Fibroblast of skin of right quadriceps (primary cell): ENCODE measurements at places on chromosomes 6 and 20.

GRCh38 chr6:170153436-170154319 is 137.2 kb downstream of the DLL1 start:
- no peak for DNase-seq

DNA sequence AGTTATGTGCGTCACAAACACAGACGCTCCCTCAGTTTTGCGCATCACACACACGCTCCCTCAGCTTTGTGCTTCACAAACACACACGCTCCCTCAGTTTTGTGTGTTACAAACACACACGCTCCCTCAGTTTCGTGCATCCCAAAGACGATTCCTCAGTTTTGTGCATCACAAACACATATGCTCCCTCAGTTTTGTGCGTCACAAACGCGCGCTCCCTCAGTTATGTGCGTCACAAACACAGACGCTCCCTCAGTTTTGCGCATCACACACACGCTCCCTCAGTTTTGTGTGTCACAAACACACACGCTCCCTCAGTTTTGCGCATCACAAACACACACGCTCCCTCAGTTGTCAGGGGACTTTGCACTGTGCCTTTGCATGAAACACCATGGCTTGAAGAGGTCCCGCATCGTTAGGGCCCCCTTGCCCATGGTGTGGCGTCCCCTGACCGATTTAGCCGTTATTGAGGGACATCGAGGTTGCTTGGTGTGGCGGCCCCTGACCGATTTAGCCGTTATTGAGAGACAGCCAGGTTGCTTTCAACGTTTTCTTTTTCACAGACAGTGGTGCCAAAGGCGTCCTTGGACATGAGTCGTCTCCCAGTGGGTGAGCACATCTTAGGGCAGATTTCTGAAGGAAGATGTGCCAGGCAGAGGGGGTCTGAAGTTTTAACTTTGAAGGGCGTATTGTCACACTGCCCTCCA is 28.1 kb upstream of the MYT1 start:
- DNase-seq = no peak

- DNase-seq = no peak
These were observed 28.3 kb upstream of the GRIK2 start for GRCh38 chr6:101365181-101365580.

- DNase-seq = no peak
These were observed 129.9 kb downstream of the EYA2 start for GRCh38 chr20:47024461-47024937.

GRCh38 chr6:127879685-127880084 is 21.2 kb downstream of the THEMIS start:
- no peak for DNase-seq

DNA sequence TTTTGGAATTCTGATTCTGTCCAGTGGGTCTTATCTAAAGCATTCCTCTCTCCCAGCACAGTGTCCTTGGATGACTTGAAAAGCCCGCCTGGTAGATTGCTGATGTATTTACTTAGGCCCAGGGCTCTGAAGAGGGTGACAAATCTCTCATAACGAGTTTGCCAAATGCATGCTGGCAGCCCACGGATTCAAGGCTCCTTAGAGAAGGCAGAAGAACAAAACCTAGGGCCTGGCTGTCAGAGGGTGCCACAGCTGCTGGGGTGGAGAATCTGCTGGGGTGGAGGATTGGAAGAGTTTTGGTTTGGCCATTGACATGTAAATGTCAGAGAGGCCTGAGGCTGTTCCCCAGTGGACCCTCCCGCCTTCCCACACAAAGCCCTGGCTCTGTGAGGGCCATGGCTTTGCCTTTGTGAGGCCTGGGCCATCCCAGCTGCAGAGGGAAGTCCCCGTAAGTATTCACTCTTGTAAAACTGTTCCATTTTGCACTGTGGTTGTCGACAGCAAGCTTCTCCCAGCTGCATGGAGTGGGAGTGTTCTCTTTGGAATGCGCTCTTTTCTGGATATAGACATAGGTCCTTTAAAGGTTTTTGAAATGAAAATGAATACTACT is 50.3 kb downstream of the ANKRD6 start:
- DNase-seq = peak; percentile 5

DNA sequence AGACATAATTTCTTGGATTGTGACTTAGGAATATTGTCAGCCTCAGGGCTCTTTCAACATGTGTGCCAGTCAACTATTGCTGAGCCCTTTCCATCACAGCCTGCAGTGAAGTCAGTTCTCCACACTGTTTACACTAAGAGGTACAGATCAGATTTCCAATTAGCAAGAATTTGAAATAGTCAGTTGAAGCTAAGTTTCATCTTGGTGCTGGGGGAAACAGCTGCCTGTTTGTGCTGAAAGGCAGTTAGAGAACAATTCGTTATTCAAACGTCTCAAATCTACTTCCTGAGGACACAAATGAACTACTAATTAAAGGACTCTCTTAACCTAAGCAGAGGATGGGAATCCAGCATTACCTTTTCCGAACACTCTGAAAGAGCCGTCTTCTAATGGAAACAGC is 25.9 kb downstream of the ADGRF1 start:
- DNase-seq = no peak

DNA sequence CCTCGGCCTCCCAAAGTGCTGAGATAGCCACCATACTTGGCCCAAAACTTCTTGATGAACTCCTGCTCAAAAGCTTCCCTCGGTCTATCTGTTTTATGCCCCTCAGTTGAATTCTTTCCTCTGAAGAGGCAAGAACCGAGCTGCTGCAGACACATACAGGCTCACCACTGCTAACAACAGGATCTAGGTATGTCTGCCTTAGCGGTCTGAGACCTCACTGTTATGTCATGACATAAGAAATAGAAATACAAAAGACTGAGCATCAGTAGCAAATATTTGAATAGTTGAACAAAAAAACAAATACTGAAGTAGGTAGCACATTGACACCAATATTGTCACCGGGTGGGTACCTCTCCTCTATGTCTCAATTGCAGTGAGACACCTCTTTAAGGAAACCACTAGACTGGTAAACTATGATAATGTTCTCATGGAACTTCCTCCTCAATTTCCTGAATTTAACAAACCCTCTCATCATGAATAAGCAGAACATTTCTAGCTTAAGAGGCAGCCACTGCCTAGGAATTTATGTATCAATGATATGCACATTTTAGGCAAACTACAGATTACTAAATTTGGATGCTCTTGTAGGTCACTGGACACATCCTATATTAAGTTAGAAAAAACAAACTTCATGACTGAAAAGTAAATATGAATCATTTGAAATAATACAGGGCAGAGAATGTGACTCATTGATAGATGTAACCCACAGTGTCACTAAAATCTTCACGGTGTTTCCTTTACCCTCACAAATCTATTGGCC is 9.4 kb upstream of the STXBP5 start:
- DNase-seq = peak; percentile 31

- DNase-seq = no peak
These were observed 13.2 kb downstream of the CPNE5 start for GRCh38 chr6:36825994-36826393.

DNA sequence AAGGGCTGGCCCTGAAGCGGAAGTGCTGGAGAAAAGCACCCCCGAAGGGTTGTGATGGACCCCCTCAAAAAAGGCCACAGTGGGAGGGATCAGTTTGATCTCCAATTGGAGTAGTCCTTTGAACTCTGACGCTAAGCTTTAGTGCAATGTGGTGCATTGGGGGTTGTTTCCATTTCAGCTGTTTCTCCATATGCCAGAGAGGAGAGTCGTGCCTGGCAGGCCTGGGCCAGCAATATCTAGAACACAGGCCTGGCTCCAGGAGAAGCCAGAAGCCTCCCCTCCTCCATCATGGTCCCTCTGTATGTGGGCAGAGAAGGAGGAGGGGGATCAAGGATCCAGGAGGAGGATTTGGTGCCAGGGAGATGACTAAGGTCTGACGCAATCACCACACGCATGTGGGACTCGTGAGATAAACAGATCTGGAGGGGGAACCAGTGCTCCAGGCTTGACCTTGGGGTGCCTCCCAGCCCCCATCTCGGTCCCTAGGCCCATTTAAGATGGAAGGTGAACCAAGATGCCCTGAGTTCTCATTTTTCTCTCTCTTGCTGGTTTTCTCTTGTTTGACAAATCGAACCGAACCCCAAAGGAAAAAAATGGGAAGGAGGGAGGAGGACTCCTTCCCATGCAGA is 517.4 kb upstream of the JARID2 start:
- peak; percentile 78 for DNase-seq

DNA sequence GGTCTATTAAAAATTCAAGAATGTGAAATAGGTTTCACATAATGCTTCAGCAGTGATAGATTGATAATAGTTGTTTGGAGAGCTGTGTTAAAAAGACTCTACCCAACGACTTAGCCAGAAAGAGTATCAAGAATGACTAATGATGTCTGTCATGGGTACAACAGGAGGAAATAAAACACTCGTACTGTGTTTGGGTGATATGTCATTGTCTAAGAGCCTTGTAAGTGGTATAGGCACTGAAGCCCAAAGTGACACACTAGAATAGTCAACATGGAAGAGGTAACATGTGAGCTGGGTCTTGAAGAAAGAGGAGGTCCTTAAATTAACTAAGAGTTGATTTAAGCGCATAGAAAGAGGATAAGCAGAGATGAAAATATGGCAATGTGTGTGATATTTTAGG is 471.8 kb upstream of the MAN1A1 start:
- DNase-seq = no peak

DNA sequence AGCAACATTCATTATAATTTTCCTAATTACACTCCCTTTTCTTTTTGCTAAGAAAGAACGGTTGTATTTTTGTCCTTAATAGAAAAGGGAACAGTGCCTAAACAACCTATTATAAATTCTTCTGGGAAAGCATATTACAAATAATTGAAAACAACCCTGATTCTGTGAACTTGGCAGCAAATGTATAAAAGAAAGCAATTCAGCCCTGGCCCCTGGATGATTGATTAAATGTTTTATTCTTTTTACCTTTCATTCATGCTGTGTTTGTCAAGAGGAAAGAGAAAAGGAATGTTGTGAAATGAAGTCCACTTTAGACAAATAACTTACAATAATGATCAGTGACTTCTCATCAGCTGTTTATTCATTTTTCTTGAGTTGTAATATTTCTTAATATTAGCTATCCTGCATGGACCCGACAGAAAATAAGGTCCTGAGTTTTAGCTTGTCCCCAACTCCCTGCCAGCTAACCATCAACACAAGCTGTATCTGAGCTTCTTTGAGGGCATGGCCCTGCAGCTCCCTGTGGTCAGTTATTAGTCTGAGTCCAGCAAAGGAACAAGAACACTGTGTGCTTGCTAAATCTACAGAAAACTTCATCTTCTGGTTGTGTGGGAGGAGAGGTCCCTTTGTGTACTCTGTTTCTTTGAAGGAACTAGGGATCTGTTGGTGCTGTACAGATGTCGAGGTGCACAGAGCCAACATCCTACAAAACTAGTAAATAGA is 248.2 kb downstream of the LAMA2 start:
- no peak for DNase-seq

DNA sequence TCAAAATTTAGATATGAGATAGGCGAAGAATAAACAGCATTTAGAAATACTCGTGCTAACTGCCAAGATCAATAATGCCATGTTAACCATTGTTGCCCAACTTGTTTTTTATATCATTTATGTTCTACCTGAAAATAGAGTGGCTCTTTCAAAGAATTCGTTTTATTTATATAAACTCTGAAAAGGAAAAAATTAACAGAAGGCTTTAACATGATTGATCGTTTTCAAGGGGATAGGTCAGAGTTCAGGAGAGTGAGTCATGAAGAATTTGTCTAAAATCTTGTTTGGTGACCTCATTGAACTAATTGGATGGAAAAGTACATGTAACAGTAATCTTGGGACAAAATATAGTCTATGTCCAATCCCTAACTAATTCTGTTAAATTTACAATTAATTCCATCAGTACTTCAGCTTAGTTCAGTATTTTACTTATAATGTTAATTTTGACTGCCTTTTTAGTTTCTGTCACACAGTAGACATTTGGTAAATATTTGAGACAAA is 11.1 kb upstream of the ELOVL2 start:
- peak; percentile 17 for DNase-seq

- peak; percentile 15 for DNase-seq
These were observed 312.4 kb downstream of the CDKAL1 start for GRCh38 chr6:20846602-20847028.

DNA sequence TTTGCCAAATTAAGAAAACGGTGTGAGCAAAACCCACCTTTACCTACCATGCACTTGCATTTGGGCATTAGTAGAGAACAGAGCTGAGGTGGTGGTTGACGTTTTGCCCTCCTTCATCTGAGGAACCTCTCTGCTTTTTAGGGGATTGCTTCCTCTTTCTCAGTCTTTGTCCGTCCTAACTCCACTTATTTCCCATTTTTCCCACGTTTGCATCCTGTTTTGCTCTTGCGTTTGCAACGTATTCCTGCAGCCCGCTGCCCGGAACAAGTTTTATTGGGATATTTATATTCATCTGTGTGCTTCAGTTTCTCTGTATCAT is 374 bp upstream of the SERINC1 start:
- DNase-seq = no peak

GRCh38 chr20:57749131-57749690 is 39.4 kb upstream of the PMEPA1 start:
- DNase-seq = no peak

DNA sequence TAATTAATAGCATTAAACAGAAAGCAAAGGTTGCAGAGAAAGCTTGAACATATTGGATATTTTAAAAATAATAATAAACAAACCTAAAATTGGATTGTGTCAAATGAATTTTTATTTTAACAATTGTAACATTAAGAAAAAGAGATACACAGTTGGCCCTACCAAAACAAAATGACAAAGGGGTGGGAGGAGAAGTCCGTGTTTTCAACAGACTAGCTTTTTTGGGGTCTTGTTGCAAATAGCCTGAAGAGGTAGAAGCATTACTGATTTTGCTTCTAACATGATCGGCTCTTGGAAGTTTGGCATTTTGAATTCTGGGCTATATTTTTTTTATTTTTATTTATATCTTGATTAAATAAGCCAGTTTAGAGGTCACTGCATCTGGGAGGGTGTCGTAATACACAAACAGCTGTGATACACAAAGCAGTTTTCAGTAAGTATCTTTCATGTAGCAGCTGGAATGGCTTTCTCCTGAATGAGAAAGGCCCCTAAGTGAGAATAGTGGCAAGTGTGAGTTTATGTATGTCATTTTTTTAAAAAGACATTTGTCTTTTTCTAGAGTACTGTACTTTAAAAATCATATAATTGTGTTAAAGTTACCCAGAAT is 85.5 kb upstream of the ZNF217 start:
- no peak for DNase-seq

GRCh38 chr20:13610184-13610583 is 28.5 kb downstream of the TASP1 start:
- no peak for DNase-seq

DNA sequence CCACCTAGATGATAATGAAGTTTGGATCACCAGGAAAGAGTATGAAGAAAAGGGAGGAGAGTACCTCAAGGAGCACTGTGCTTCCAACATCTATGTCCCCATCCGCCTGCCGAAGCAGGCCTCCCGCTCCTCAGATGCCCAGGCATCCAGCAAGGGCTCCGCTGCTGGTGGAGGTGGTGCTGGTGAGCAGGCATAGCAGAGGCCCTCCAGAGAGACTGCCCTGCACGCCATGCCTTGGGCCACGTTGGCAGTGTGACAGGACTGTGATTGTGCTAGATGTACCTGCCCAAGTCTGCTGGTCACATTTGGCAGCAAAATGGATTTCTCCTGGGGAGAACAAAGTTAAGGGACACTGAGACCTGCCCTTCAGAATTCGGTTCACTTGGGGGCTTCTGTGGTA is 23.4 kb downstream of the ACTR5 start:
- DNase-seq = no peak
